D721Med (cell line): ENCODE measurements at places on chromosomes 16 and 17.

- DNase-seq: no peak
These were observed 10.9 kb upstream of the CCL8 start for GRCh38 chr17:34308371-34308770.

DNA sequence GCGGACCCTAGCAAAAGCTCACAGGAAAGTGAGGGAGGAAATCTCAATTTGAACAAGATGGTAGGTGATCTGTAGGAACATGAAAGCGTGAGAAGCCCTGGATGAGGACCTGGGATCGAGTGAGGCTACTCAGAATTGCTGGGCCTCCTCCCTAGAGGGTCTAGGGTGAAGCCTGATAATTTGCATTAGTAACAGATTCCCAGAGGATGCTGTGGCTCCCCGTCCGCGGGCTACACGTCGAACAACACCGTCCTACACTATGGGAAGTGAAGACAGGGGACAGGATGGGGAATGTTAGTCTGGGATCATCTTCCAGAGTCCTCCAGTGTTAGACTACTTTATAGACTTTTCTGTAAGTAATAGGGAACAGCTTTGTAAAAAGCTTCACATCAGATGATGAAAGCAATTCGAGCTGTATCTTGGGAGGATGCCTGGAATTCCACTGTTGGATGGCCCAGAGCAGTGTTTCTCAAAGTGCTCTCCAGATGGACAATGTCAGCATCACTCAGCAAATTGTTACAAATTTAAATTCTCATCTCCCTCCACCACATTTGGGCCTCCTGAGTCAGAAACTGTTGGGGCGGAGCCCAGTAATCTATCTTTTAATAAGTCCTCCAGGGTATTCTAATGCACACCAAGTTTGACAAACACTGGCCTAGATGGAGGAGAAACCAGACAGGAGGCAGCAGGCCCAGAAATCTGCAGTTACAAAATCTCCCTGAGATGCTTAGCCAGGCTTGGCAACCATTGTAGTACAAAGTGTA lies 6.5 kb downstream of the FNDC8 start:
- no peak for DNase-seq

DNA sequence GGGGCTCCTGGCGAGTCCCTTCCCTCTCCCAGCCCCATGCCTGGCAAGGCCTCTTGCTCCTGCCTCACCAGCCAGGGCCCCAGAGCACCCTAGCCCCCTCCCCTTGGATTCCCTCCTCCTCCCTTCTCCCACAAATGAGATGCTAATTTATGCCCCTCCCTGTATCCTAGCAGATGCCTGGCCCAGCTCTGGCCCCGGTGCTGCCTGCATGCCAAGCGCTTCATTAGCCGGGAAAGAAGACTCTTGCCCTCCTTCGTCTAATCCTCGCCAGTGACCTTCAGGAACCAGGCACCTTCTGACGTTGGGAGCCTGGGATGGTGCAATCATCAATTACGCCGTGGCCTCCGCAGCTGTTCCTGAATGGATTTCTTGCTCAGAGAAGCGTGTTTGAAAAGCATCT lies 127.8 kb downstream of the SDK2 start:
- no peak for DNase-seq

DNA sequence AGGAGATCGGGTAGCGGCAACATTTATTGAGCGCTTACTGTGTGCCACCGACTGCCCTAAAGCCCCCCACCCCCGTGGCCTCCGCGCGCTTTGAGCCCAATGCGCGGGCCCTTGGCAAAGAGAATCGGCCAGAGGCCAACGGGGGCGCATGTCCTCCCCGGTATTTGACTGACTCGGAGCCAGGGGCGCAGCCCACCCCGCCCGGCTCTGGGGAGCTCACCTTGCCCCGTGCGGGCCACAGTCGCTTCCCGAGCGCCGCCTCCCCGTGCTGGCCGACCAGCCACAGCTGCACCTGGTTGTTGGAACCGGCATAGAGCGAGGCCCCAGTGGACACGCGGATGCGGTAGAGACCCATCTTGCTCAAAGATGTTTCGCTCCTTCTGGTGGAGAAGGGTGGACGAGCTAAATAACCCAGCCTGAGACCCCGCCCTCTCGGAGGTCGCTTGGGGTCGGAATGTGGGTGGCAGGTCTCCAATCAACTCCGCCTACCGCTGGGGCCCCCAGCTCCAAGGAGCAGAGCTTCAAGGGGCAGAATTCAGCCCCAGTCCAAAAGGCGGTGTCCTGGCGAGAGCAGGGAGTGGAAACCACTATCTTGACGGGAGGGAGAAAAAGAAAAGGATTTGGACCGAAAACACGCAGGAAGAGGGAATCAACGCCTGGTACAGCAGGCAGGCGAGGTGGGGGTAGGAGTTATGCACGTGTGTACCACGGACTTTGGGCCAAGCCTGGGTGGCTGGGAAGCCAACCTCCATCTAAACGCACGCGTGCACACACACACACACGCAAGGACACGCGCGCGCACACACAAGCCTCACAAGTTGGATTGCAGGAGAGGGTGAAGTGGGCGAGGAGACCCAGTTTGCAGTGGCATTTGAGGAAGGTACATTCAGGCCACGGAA lies at the start of gene ALOX15:
Gene ALOX15, minus strand, starts transcription at position 382 of the 899 bp plus-strand sequence. Its CDS starts 27 bp downstream, at position 355.
- DNase-seq: no peak

- DNase-seq: no peak
These were observed 3.7 kb upstream of the MSRB1 start for GRCh38 chr16:1946495-1947368.
